Stimulated activated CD4-positive, alpha-beta T cell treated with anti-CD3 and anti-CD28 coated beads, Interleukin-4, amount 100 ng/mL, for 1 hour (primary cell): ENCODE measurements at places on chromosomes 5 and 9.

GRCh38 chr9:76905791-76906646, at the start of gene PRUNE2:
Gene PRUNE2, minus strand, starts transcription at chr9:76906114. Its CDS starts 151 bp downstream, at chr9:76905963.
- peak; percentile 3 for DNase-seq

DNA sequence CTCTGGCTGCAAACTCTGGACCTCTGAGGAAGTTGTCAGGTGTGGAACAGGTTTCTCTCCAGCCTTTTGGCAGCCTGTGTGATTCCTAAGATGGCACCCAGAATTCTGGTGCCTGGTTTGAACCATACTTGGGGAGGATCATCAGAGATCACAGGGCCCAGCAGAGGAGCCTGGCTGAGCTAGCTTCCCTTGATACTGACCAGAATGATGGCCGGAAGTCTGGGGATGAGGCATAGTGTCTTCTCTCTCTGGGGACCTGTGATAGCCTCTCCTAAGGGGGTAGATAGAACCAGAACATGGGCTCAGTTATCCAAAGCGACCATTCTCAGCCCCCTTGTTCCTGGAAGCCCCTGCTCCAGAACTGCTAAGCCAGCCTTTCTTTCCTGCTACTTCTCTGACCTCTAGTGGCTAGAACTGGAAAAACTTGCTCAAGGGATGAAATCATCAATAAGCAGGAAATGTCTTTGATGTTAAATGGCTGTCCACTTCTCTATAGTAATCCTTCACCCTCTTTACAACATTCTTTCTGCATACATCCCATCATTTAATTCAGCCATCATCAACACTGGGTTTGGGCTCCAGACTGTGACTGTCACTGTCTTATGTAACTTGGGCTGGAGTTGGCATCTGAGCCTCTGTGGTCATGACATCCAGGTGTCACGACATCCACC, 55.1 kb downstream of the C9orf152 start:
- no peak for DNase-seq

DNA sequence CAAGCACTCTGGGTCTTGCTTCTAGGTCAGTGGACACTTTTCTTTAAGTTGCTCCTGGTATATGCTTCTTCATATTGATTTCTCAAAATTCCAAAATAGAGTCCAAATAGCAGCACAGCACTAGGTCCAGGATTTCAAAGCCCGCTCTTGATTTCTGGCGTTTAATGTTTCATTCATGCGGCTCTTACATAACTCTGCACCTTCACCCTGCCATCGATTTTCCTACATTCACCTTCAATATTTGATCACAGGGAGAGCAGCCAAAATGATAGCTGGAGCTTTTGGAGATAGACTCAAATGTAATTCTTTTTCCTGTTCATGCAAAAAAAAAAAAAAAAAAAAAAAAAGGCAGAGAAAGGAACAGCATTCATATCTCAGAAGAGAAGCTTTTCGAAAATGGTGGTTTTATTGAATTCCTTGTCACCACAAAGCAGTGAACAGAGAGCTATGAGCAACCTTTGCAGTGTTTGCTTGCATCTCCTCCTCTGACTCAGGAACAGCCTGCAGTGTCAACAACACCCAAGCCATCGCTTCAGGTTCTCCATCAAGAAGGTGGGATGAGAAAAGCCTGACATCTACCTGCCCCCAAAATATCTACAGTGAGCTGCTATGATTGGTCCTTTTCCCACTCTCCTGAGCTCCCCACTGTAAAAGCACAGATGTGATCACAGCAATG, 97.8 kb downstream of the MED10 start:
- DNase-seq: no peak

DNA sequence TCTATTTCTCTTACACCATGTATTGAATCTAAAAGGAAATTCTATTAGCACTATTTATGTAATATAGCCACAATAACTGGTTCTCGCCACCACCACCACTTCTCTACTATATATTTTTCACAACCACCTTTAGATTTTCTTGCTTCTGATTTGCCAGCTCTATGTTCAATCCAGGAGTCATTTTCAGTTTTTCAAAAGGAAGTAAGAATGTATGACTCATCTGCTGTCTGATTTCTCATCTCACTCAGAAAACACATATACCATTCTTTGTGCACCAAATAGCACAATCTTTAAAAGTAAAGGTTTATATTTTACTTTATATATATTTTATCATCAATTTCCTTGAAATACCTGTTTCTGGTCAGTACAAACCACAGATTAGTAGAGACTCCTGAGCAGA, 1127.5 kb downstream of the TAF11L14 start:
- no peak for DNase-seq

GRCh38 chr5:145362266-145362665, 472.9 kb downstream of the PRELID2 start:
- no peak for DNase-seq

GRCh38 chr5:32842813-32843530, 131.9 kb downstream of the NPR3 start:
- no peak for DNase-seq

- no peak for DNase-seq
Observed at GRCh38 chr9:31700252-31701045, 684.0 kb upstream of the ACO1 start.

- DNase-seq: peak; percentile 74
Observed at GRCh38 chr5:181188700-181189362, 16.2 kb downstream of the TRIM7 start.

GRCh38 chr5:53381-54174, 38.4 kb upstream of the PLEKHG4B start:
- DNase-seq: peak; percentile 44

GRCh38 chr9:91374939-91375338, 13.2 kb upstream of the AUH start:
- DNase-seq: no peak

DNA sequence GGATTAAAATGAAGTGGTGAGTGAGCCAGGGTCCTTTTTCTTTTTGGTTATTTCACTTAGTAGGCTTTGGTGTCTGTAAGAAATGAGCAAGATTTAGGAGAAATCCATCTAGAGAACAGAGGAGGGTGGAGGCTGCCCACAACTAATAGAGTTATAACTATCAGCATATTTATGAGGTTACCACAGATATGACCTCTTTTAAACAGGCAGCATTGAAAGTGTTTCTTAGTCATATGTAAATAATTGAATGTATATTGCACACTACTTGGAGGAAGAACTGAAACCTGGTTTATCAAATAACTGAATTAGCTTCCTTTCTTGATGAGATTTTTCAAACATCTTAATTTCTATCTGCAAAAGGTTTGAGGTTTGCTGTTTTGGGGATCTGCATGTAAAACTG, 483.1 kb upstream of the PIK3R1 start:
- no peak for DNase-seq

DNA sequence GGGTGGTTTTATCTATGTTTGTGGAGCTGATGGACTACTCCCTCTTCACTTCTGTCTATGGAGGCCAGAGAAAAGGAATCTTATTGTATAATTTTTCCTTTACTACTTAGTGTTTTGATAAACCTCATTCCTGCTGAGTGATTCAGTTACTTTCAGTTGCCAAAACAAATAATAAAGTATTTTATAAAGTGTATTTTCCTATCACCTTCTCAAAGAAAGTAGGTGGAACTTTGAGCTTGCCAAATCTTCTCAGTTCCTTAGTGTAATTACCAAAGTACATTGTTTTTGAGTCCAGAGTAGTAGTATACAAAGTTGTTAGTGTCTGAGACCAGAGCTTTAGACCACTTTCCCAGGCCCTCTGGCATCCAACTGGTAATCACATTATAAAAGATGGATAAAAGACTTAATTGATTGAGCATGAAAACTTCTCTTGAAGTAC, 13.5 kb downstream of the RABGAP1 start:
- no peak for DNase-seq

- DNase-seq: no peak
Observed at GRCh38 chr5:133679534-133679933, 67.2 kb upstream of the FSTL4 start.
